Effector memory CD4-positive, alpha-beta T cell (primary cell): ENCODE measurements at places on chromosomes 3 and 15.
A peak's percentile ranks its signal among the peaks of the same experiment; 100 is the strongest.

DNA sequence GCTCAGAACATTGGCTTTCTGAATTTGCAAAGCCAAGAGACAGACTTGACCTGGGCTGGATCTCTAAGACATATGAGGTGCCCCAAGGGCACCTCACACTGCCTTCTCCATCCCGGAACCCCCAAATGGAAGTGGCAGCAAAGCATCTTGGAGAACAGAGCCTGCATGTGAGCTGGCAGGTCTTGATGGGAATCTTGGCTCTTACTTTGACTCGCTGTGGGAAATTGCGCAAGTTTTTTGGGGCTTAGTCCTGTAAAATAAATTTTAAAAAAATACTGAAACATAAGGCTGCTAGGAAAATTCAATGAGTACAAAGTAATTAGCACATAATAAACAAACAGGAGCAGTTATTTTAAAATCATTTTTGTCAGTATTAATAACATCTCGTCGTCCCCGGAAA, 13.7 kb upstream of the SEC22A start:
- no peak for DNase-seq

- DNase-seq = peak; percentile 42
Observed at GRCh38 chr3:30643763-30644462, 37.5 kb downstream of the TGFBR2 start.

DNA sequence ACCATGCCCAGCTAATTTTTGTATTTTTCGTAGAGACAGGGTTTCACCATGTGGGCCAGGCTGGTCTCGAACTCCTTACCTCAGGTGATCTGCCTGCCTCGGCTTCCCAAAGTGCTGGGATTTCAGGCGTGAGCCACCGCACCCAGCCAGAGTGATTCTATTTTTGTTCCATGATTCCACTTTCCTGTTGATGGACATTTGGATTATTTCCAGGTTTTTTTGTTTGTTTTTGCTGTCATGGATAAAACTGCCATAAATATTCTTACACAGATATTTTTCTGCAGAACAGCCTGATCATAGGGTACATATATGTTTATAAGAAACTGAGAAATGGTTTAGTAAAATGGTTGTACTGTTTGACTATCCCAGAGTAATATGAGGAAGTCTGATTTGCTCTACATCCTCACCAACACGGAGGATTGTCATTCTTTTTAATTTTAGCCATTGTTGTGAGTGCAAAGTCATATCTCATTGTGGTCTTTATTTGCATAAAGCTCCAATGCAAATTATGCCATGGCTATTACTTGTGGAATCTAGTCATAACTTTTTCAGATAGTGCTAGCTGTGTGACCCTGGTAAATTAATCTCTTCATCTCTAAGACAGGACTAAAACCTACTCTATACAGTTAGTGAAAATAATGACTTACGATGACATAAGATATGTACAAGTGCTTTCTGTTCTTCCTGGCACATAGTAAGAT, 42.7 kb downstream of the MAP6D1 start:
- DNase-seq = no peak

DNA sequence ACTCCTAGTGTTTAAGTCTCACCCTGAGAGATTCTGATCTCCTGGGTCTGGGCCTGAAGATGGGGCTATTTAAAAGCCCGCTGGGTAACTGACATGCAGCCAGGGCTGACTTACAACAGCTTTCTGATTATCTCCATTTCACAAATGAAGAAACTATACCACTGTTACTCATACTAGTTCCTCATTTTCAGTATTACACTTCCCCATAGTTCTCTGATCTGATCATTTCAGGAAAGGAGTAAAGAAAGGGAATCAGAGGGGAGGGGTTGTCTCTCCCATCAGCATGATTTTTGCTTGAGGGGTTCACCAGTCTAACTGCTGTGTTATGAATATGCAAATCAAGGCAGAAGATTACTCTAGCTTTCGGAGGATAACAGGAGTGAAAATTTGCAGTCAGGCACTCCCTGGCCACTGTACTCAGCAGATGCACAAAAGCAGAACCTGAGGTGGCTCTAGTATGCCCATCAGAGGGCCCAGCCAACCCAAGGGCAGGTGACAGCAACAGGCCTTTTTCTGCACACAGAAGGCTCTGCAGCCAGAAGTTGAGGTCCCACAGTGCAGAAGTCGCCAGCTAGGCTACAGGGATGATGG, 59.4 kb downstream of the DAPK2 start:
- no peak for DNase-seq

- no peak for DNase-seq
Observed at GRCh38 chr3:76509179-76509830, 530.6 kb upstream of the ROBO2 start.

- DNase-seq = no peak
Observed at GRCh38 chr15:68340726-68341671, 63.5 kb downstream of the FEM1B start.

GRCh38 chr15:68028137-68028887, 25.8 kb upstream of the PIAS1 start:
- DNase-seq = no peak

DNA sequence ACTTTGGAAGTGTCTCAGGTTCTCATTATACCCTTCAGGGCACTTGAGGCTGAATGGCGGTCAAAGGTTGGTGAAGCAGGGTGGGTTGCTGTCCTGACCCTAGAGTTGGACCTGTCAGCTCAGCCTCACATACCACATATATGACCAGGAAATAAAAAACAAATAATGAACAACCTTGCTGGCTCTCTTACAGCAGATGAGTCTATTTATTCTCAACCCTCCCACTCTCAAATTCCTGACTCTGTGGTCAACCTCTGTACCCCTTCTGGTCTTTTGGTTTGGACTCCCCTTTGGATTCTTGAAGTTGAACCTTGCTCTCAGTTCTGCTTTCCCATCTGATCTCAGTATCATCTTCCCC, 16.9 kb downstream of the PPP2R3A start:
- DNase-seq = no peak

DNA sequence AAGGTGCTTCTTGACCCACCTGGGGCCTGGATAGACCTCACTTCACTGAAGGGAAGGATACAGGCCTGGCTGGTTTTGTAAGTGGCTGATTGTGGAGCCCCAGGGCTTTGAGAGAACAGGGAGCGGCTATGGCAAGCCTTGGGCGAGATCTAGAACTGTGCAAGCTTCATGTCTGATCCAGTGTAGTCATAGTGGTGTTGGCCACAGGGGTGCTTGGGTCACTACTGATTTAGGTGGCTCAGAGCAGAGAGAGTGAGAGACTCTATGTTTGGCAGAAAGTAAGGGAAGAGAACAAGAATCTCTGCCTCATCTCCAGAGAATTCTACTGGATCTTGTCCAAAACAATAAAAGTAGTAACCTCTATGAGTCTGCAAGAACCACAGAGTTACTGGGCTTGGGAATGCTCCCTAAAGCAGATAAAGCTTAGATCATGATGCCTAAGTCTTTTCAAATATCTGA, 394.2 kb upstream of the EPHA3 start:
- DNase-seq = no peak

DNA sequence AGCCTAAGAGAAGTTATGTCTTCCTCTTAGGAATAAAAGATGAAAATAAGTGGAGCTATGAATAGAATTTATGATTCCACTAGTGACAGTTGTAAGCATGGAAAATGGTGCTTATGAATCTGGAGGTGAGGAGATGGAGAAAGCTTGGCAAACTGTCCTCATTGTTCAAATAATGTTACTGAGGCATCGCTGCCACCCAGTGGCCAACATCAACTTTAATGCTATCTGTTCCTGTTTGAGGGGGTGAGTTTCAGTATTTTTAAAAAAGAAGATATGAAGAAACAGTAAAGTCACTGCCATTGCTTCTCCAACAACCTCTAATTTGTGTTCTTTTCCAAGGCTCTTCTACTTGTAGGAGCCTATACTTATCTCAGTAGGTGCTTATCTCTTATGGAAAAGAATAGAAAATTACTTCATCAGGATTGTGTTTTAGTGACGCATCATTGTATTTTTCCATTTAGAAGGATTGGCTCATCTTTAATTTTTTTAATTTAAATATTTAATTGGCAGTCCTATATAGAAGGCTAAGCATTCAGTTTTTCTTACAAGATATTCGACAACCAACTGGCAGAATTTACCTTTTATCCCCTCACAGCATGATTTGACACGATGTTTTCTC, 260.4 kb upstream of the P2RY1 start:
- no peak for DNase-seq

DNA sequence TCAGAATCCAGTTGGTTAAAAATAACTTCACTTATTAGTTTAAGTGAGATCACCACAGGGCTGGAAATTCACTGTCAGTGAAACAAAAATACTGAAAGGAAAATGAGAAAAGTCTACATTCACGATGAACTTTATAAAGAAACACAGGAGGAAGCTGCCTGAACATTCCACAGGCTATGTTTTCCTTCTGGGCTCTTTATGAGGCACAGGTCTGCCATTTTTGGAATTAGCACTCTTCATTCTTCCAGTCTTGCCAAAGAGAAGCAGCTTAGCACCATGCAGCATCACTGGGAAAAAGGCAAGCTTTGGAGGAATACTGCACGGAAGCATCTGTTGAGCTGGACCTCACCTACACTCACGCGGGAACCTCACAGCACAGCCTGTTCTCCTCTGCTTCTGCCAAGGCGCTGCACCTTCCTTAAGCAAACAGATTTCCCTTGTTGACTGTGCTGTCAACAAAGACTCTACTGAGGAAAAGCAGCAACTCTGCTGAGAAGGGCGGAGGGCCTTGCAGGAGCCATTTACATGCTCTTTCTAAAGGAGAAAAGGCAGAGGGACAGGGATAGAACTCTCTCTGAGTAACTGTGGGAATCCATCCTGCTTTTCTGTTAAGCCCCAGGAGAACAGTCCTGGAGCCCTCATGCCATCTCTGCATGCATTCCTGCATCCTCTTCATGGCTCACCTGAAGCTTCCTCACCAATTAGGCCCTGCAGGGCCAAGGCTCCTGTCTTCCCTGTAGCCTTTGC, 15.7 kb downstream of the SUSD5 start:
- no peak for DNase-seq

DNA sequence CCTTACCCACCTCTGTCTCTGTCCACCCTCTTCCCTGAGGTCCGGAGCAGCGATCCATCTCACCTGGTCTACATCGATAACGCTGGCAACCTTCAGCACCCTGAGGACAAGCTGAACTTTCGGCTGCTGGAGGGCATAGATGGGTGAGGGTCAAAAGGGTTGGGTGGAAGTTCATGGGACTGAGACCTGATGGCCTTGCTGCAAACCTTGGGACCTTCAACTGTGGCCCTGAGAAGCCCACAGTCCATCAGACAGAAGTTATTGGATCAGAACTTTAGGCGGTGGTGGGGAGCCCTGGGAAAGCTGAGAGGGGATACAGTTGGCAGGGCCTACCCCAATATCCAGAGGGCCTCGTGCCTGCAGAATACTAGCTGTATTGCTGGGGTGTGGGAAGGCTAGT, 50.5 kb downstream of the POMGNT2 start:
- no peak for DNase-seq

GRCh38 chr3:117191245-117191644, 481.7 kb downstream of the TUSC7 start:
- no peak for DNase-seq

DNA sequence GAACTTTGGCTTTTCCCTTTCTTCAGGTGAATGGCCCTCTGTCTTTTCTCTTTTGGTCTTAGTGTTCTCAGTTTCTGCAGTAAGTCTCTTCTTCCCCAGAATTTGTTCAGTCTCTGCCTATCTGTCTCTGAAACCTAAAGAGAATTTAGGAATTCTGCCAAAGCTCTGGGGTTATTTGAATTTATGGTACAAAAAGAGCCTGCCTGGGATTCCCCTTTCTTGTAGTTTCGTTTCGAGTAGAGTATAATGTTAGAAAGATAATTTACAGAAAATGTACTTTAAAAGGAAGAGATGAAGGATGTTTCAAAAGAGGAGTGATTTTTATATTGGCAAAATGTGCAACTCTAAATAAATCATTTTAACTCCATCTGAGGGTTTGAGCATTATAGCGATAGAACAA, 247.4 kb upstream of the SATB1 start:
- DNase-seq = no peak

- DNase-seq = no peak
Observed at GRCh38 chr3:127745656-127746399, 73.1 kb downstream of the ABTB1 start.

DNA sequence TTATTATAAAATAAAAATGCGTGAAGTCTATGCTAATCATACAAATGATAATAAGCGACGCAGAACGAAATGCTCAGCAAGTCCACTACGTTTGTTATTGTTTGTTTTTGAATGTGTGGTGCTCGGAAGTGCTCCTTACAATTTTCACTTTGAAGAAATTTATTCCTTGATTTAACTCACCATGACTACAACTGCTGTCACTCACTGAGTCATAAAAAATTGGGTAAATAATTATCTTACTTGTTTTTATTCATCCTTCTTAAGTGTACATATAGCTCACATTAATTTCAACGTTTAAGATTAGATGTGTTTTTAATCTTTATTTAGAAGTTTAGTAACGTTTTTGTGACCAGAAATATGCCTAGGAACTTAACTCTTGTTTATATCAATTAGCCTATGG, 66.7 kb upstream of the NANOGP8 start:
- no peak for DNase-seq

- DNase-seq = no peak
Observed at GRCh38 chr3:144109944-144110343, 138.3 kb downstream of the DIPK2A start.

GRCh38 chr3:141380279-141380678, 12.0 kb downstream of the ZBTB38 start:
- DNase-seq = no peak

DNA sequence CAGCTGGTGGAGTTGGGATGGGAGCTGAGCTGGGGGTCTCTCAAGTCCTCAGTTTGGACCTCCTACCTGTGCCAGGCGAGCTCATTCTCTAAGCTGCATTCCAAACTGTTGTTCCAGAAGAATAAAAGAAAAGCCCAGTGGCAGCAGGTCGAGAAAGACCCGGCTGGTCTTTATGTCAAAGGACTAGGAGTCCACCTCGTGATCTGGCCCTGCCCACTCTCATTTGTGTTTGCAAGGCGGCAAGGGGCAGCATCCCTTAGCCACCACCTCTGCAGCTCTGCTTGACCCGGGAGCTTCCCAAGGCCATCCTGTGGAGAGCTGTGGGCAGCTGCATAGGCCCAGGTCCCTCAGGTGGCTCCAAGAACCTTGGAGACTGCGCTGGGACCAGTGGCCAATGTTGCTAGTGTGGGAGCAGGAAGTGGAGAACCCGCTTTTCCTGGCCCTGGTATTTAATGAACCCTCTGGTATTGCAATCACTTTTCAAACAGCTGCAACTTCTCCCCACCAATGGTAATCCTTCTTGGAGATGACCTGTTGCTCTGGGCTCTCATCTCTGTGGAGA, 30.9 kb downstream of the KY start:
- no peak for DNase-seq

- no peak for DNase-seq
Observed at GRCh38 chr3:62201438-62202035, 171.8 kb downstream of the FEZF2 start.

DNA sequence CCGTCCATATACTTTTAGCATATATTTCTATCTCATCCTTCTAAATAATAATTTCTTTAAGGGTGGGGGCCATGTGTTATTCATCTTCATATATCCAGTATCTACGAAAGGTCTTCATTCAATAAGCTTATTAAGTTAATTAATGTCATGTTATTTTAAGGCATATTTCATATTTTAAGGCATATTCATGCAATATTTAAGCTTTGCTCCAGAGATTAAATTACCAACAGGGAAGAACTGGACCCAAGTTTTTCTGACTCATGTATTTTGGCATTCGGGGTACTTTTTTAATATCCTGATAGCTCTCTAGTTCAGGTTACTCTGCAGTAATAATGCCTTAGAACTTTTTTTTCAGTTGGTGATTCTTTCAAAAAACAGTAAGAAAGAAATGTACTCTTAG, 27.4 kb downstream of the PHC3 start:
- DNase-seq = no peak

- DNase-seq = no peak
Observed at GRCh38 chr3:182136008-182136910, 424.5 kb downstream of the SOX2 start.

GRCh38 chr3:82078246-82078645, 316.8 kb upstream of the GBE1 start:
- DNase-seq = no peak
